ENCODE measurements at places on chromosomes 13 and 19. TPM values are rescaled to one million over a fixed set of nuclear protein-coding genes. Genes with fewer than 3 reads are reported as not detected.

DNA sequence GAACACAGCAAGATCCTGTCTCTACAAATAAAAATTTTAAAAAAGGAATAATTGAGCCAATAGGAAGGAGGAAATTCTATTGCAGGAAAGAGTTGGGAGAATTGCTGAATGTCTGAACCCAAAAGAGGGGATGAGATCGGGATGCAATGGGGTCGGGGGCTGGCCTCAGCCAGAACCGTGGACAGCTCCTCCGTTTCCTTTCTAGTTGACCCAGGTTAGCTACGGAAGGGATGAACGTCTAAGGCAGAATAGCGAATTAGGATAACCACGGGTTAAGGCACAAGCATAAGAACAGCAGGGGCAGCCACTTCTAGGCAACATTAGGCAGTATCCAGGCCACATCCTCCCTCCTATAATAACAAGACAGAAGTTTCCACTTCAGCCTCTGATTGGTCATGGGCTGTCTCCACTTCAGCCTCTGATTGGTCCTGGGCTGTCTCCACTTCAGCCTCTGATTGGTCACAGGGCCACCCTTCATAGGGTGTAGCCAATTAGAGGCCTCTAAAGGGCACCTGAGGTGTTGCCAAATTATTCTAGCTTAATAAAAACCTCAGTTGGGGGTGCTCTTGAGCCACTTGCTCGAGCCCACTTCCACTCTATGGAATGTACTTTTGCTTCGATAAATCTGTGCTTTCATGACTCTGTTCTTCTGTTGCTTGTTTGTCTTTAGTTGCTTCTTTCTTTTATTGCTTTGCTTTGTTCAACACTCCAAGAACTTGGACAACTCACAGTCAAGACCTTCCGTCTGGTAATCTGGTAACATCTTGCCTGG, 24.9 kb upstream of the TPM4 start:
- DNase-seq = no peak

The TOMM40 gene
- 427 TPM for total RNA-seq

The KLK1 gene
- 0.58 TPM for total RNA-seq

The FOXA3 gene
- total RNA-seq = 0.46 TPM

- no peak for DNase-seq
These were observed 24.7 kb downstream of the ZNRF4 start for GRCh38 chr19:5479958-5480357.

- no peak for DNase-seq
These were observed 385.6 kb downstream of the IRS2 start for GRCh38 chr13:109400624-109401257.

GRCh38 chr13:51821606-51822005, 17.6 kb upstream of the DHRS12 start:
- no peak for DNase-seq
